ENCODE measurements at places on chromosomes 1 and 21. TPM values are rescaled to one million over a fixed set of nuclear protein-coding genes. Genes with fewer than 3 reads are reported as not detected.
A peak's percentile ranks its signal among the peaks of the same experiment; 100 is the strongest.

DNA sequence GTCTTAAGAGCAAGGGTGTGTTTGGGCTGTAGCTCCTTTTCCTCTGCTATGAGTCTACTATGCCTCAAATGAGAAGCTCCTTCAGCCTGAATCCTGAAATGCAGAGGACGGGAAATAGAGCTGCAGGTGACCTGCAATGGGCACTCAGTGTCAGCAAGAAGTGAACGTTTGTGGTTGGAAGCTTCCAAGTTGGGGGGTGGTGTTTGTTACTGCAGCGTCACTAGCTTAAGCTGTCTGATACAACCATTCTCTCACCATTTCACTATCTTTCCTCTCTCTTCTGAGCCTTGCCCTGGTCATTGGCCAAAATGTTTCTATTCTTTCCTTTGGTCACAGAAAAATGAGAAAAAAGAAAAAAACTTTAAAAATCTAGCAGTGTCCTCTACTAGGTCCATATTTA lies 19.4 kb downstream of the TRIM67 start:
- no peaks in the 10 kb centered on the region for H3K36me3 ChIP-seq
- no peaks in the 10 kb centered on the region for H3K4me1 ChIP-seq
- no peak overlapping the region for H3K4me3 ChIP-seq
- H3K27me3 ChIP-seq = no peaks in the 10 kb centered on the region

DNA sequence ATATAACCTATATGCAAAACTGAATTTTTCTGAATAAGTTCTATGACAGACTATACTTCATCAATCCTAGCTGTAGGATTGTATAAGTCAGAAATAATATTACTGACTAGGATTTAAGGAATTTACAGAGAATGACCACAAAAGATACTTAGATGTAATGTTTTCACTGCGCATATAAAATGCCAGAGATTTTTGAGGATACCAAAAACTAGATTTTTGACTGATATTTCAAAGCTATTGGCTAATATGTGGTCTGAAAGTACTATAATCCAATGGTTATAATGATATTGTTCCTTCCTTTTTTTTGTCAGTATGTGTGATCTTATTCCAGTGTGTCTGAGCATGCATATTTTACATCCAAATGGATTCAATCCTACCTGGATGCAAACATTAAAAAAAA lies 17.0 kb upstream of the IFI44L start:
- no peaks in the 10 kb centered on the region for H3K36me3 ChIP-seq
- no peak overlapping the region for H3K27ac ChIP-seq
- no peak for DNase-seq
- peaks cover 3% of the 10 kb centered on the region for H3K4me1 ChIP-seq
- no peak overlapping the region for H3K4me3 ChIP-seq

GRCh38 chr1:231170875-231171274 lies 9.0 kb downstream of the TRIM67 start:
- no peaks in the 10 kb centered on the region for H3K4me1 ChIP-seq
- H3K27ac ChIP-seq = no peak overlapping the region
- DNase-seq = no peak
- no peak overlapping the region for H3K4me3 ChIP-seq

DNA sequence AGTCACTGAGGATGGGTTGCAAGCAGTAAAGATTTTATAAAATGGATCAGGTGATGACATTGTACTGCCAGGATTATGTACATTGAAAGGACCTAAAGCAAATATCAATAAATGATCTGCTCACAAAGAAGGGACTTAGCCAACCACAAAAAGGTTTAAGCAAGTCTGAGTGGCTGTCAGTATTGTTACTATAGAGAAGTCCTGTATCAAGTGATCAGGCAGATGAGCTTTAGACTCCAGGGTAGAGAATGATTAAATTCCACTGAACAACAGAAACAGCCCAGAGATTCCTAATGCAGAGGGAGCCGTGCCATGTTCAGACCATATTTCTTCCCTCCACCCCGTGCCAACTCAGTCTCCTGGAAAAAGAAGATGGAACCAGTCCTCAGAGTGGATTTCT lies 138.9 kb downstream of the SETD4 start:
- no peaks in the 10 kb centered on the region for H3K27me3 ChIP-seq
- no peaks in the 10 kb centered on the region for H3K36me3 ChIP-seq
- H3K4me3 ChIP-seq = no peak overlapping the region
- peaks cover 8% of the 10 kb centered on the region for H3K4me1 ChIP-seq

- no peak for DNase-seq
- no peak overlapping the region for H3K27ac ChIP-seq
- no peaks in the 10 kb centered on the region for H3K36me3 ChIP-seq
Measured at GRCh38 chr1:47431534-47431933, 6.3 kb upstream of the FOXD2 start.

GRCh38 chr1:30745834-30746208 lies 11.8 kb downstream of the LAPTM5 start:
- no peak for DNase-seq
- H3K27me3 ChIP-seq = no peaks in the 10 kb centered on the region
- H3K4me1 ChIP-seq = no peaks in the 10 kb centered on the region
- no peak overlapping the region for H3K4me3 ChIP-seq
- no peaks in the 10 kb centered on the region for H3K36me3 ChIP-seq
- H3K27ac ChIP-seq = no peak overlapping the region

GRCh38 chr1:169367686-169368405 lies at the start of the genes BLZF1 and NME7:
Gene BLZF1, plus strand, starts transcription at chr1:169368195. Its CDS starts 1,328 bp downstream, at chr1:169369523.
Gene NME7, minus strand, starts transcription at chr1:169367797. Its CDS starts 87 bp downstream, at chr1:169367710.
- peak within 1 kb of the TSS; percentile 60 for H3K27ac ChIP-seq
- DNase-seq = peak; percentile 97
- peaks cover 4% of the 10 kb centered on the region for H3K36me3 ChIP-seq
- no peaks in the 10 kb centered on the region for H3K27me3 ChIP-seq
- peak within 1 kb of the TSS; percentile 61 for H3K4me3 ChIP-seq

- no peak for DNase-seq
- no peak overlapping the region for H3K27ac ChIP-seq
- no peak overlapping the region for H3K4me3 ChIP-seq
- H3K4me1 ChIP-seq = no peaks in the 10 kb centered on the region
Measured at GRCh38 chr1:7298145-7298544, 473.0 kb upstream of the VAMP3 start.

GRCh38 chr1:110243574-110243973 lies 33.5 kb downstream of the KCNC4 start:
- no peaks in the 10 kb centered on the region for H3K36me3 ChIP-seq
- H3K4me3 ChIP-seq = no peak overlapping the region
- no peaks in the 10 kb centered on the region for H3K4me1 ChIP-seq
- no peak for DNase-seq
- no peaks in the 10 kb centered on the region for H3K27me3 ChIP-seq

DNA sequence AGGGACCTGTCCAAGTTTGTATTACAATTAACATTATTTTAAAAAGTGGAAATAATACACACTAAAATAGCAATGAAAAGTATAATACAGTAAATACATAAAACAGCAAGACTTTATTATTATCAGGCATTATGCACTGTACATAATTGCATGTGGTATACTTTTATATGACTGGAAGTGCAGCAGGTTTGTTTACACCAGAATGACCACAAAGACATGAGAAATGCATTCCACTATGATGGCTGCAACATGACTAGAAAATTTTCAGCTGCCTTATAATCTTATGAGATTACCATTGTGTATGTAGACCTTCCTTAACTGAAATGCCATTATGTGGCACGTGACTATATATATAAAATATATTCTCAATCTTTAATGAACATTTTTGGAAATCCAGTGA lies 1699.6 kb downstream of the KCNT2 start:
- no peaks in the 10 kb centered on the region for H3K4me1 ChIP-seq
- H3K4me3 ChIP-seq = no peak overlapping the region
- H3K27ac ChIP-seq = no peak overlapping the region
- H3K36me3 ChIP-seq = no peaks in the 10 kb centered on the region
- H3K27me3 ChIP-seq = no peaks in the 10 kb centered on the region
- no peak for DNase-seq

DNA sequence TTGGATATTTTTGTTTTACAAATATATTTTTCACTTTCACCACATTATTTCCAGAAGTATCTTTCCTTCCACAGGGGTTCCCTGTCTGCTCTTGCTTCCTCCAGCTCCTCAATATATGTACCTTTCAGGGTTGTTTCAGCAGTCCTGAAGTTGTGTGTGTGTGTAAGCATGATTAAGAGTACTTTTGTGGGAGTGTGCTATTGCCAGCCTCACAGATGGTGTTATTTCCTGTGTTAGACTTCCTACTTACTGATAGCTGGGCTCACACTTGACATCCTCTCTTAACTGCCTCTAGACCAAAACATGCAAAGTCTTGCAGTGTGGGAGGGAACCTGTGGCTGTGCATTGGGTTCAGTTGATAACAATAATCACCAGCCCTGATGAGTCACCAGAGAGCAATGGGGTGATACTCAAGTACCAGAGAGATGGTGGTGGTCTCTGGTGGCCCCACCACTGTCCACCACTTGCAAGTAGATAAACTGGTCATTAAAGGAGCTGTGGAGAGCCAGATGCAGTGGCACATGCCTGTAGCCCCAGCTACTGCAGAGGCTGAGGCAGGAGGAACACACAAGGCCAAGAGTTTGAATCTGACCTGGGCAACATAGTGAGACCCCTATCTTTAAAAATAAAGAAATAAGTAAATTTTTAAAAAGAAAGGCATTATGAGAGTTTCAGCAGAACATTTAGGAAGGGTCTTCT lies 126.7 kb downstream of the NR5A2 start:
- no peaks in the 10 kb centered on the region for H3K27me3 ChIP-seq
- no peak overlapping the region for H3K4me3 ChIP-seq
- DNase-seq = no peak
- no peak overlapping the region for H3K27ac ChIP-seq
- no peaks in the 10 kb centered on the region for H3K36me3 ChIP-seq

DNA sequence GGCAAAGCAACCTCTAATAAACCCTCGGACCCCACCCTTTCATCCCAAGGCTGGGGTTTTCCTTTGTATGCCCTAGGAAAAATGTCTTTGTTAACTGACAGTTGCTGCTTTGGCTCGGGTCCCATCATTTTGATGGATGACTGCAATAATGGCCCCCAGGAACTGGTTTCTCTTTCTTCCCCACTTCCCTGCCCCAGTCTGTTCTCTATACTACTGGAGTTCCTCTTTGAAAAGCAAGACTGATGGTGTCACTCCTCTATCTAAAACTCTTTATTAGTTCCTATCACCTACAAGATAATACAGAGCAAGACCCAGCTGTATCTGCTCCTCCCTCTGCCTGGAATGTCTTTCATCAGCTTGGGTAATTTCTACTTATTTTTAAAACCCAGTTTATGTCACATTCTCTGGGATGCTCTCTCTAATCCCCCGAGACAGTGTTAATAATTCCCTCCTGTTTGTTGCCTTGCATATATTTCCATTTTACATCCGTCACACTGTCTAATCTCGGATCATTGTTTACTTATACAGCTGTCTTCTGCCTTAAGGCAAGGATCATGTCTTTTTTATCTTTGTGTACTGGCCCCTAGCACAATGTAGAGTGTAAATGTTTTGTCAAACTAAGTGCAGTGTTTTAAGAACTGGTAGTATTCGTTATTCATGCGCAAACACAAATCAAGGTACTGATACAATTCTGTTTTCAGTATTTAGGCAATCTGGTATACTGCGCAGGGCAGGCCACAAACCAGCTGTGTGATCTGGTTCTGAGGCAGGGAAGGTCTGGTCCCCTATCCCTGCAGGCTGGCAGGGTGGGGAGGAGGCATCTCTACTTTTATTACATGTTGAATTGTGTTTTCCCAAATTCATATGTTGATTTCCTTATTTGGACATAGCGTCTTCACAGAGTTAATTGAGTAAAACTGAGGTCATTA lies 16.1 kb downstream of the SLAMF1 start:
- no peak overlapping the region for H3K4me3 ChIP-seq
- no peaks in the 10 kb centered on the region for H3K4me1 ChIP-seq
- DNase-seq = no peak
- H3K27ac ChIP-seq = no peak overlapping the region
- H3K27me3 ChIP-seq = no peaks in the 10 kb centered on the region

- H3K4me1 ChIP-seq = no peaks in the 10 kb centered on the region
- H3K4me3 ChIP-seq = no peak overlapping the region
- no peaks in the 10 kb centered on the region for H3K27me3 ChIP-seq
- DNase-seq = no peak
- H3K27ac ChIP-seq = no peak overlapping the region
- H3K36me3 ChIP-seq = no peaks in the 10 kb centered on the region
Measured at GRCh38 chr1:162128693-162129356, 59.3 kb downstream of the NOS1AP start.

DNA sequence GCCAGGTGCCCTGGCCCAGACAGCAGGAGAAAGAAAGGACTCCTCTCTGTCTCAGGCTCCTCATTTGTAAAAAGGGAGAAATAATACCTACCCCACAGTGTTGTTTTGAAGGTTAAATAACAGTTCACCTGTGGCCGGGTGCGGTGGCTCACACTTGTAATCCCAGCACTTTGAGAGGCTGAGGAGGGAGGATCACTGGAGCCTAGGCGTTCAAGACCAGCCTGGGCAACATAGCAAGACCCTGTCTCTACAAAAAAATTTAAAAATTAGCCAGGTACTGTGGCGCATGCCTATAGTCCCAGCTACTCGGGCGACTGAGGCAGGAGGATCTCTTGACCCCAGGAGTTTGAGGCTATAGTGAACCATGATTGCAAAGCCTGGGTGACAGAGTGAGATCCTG lies 2.5 kb upstream of the TMEM200B start:
- no peak overlapping the region for H3K27ac ChIP-seq
- no peak for DNase-seq
- H3K4me1 ChIP-seq = peaks cover 33% of the 10 kb centered on the region
- no peaks in the 10 kb centered on the region for H3K36me3 ChIP-seq

DNA sequence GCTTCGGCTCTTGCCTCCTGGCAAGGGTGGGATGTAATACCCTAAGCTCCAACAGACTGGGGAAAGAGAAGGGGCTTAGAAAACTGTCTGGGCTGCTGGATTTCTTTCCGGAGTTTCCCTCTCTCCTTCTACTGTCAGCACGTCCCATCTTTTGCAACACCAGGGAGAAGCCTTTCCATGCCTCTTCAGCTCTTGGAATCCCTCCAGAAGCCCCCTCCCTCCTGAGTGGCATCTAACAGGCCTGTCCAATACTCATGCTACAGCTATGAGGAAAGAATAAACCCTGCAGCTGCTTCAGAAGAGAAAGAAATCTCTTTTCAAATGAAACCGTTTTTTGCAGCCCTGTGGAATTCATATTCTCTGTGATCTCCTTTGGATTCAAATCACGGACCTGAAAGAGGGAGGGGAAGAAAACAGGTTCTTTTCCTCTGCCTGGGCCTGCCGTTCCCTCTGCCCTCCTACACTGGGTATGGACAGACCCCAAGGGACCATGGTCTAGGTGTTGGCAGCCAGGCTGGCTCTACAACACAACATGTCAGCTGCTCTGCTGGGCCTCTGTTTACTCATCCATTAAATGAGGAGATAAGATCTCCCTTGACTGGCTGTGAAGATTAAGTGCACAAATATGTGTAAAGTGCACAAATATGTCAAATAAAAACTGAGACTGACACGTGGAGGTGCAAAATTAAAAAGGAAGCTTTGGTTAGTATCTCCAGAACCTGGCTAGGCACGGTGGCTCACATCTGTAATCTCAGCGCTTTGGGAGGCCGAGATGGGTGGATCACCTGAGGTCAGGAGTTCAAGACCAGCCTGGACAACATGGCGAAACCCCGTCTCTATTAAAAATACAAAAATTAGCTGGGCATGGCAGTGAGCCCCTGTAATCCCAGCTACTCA lies 6.0 kb upstream of the CAPN2 start:
- H3K36me3 ChIP-seq = no peaks in the 10 kb centered on the region
- no peak overlapping the region for H3K4me3 ChIP-seq
- peak overlapping the region; percentile 91 for H3K27ac ChIP-seq
- H3K27me3 ChIP-seq = no peaks in the 10 kb centered on the region

- H3K4me1 ChIP-seq = peaks cover 2% of the 10 kb centered on the region
- no peak overlapping the region for H3K4me3 ChIP-seq
- H3K27ac ChIP-seq = no peak overlapping the region
- H3K27me3 ChIP-seq = no peaks in the 10 kb centered on the region
Measured at GRCh38 chr1:30895944-30896660, 12.5 kb downstream of the SDC3 start.

Gene FMN2
- total RNA-seq = 1.3 TPM

Gene S100A3
- not detected for total RNA-seq

Gene TMEM82
- not detected for total RNA-seq

Gene LRRC3
- total RNA-seq = 0.92 TPM

Gene ZBTB8B
- total RNA-seq = not detected

Gene CATSPERE
- 3.0 TPM for total RNA-seq

Gene CCNL2
- 224 TPM for total RNA-seq
